ENCODE measurements at places on chromosomes 1 and 21.

- DNase-seq: peak; percentile 17
Measured at GRCh38 chr1:6727535-6727934, 25.9 kb upstream of the DNAJC11 start.

GRCh38 chr1:87338566-87338965 lies 9.9 kb downstream of the LMO4 start:
- no peak for DNase-seq

DNA sequence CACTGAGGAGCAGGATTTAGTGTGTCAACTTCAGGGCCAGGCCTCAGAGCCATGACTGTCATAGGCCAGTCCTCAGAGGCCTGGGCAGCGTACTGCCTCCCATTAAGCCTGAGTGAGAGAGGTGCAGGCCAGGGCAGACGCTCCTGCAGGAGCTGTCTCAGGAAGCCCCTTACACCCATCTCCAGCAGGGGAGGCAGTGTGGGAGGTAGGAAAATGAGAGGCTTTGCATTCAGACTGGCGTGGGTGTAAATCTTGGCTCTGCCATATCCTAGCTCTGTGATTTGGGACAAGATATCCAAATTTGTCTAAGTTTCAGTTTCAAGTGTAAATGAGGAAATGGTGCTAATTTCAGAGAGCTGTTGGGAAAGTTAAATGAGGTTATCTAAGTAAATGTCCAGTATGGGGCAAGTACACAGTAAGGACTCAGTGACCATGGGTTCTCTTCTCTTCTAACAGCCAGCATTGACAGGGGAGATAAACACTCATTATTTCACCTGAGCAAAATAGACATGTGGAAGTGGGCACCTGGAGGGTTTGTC lies 184.1 kb downstream of the ZSCAN20 start:
- no peak for DNase-seq

GRCh38 chr1:223654083-223654482 lies 11.4 kb downstream of the CAPN8 start:
- DNase-seq: no peak

GRCh38 chr1:196856053-196856452 lies 31.8 kb upstream of the CFHR4 start:
- no peak for DNase-seq

GRCh38 chr1:17404034-17404684 lies 32.2 kb downstream of the PADI6 start:
- DNase-seq: no peak

DNA sequence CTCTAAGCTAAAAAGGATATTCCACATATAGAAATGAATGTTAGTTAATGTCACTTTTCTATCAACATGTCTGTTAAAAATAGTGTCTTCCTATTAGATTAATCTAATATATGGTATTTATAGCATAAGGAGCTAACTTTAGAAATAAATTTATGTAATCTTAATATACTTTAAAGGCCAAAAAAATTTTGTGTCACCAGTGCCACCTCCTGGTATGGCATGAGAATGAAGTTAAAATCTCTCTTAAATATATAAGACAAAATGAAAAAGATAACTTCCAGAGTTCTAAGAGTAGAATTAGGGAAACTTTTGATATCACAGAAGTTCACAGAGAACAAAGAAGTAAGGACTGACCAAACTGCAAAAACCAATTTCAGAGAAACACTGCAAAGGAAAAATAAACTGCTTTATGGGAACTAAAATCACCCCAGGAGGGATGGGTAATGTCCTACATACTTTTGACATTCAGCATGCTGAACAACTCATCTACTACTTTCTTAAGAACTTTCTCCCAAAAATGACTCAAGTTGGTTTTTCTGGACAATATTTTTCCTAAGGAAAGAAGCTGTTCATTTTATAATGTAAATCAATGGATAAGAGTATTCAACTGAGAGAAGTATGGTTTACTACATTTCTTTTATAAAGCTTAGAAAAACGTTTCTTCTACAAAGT lies 82.8 kb downstream of the TRIM33 start:
- no peak for DNase-seq

GRCh38 chr1:2287649-2288048 lies 59.5 kb downstream of the SKI start:
- no peak for DNase-seq

DNA sequence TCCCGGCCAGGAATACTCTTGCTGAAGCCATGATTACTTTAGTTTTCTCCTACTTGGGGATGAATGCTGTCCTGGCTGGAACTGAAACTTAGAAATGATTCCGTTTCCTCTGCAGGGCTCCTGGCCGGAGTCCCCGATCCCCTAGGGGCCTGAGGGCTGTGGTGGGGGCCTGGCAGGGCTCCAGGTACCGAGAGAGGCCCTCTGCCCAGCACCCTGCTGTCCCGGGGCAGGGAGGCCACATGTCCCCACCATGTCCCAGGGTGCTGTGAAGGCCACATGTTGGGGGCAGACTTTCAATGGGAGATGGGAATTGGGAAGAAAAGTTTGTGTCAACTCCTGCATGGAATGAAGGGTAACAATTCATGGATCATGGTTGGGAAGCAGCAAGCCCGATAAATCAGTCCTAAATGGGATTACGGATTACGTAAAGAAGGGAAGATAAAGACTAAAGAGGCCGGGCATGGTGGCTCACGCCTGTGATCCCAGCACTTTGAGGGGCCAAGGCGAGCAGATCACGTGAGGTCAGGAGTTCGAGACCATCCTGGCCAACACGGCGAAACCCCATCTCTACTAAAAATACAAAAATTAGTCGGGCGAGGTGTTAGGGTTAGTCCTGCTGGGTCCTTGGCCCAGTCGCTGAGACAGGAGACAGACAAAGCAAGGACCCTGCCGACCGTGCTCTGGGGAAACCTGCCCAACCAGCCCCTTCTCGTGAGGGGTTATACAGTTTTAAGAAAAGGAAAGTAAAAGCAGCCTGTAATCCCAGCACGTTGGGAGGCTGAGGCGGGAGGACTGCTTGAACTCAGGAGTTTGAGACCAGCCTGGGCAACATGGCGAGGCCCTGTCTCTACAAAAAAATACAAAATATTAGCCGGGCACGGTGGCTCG lies 37.6 kb downstream of the MORN1 start:
- DNase-seq: no peak

DNA sequence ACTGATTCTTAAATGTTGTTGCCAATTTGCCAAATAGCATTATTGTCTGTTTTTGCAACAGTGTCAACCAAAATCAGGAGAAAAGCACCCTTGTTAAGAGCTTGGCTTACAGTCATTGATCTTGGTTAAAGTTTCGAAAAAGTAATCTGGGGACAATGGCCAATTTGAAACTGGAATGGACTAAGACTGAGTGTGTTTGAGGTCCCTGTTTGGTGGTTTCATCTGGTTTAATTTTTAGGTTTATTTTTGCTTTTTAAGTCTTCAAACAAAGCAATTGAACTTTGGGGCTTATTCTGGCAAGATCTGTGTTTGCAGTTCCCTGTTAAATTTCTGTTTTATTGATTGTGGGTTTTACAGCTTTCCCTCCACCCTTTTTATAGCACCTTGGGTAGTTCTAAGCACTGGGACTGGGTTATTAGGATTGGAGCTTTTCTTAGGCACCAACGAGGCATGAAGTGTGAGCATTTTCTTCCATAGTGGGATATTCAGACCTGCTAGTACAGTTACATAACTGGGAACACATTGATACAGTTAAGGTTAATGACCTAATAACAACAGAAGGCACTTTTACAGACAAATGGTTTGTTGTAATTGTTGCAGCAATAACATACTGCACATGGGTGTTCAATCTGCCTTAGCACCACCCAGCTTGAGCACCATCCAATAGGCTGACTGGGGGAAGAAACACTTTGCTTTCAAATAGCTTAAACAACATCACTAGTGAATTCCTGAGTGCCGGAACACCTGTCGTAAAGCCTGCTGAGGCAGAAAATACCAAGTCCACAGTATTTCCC lies 40.6 kb upstream of the MAP10 start:
- no peak for DNase-seq

- DNase-seq: peak; percentile 62
Measured at GRCh38 chr1:155093911-155094621, 15.4 kb downstream of the EFNA3 start.

DNA sequence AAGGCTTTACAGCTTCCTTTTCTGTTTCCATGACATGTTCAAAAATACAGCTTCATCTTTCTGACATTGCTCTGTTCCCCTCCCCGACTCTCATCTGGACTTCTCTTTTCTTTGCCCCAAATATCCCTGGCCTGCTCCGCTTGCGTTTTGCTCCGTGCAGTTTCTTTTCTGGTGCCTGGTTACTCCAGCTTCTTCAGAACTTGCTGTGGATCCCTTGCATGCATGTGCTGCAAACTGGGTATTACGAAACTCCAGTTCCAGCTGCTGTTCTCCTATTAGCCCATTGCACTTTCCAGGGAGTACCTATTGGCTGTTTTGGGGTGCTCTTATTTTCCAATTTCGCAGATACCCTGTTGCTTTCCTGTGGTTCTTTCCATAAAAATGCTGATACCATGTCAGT lies 9.9 kb upstream of the NDC1 start:
- no peak for DNase-seq

DNA sequence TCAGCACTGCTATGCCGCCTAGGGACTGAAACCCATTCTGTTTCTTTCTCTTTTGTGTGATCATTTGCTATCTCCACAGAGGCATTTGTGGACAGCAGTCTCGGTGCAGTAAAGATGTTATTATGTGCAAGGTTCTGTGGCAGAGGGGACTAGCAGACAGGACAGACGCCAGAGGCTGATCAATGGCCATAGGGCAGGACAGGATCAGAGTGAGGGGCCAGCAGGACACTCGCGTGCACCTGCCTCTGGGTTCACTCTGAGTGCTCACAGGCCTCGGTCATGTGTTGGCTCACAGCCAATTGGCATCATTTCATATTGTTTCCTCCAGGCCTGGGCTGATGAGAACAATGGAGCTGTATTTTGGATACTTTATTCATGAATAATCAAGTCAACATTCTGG lies 212.6 kb downstream of the TGFB2 start:
- DNase-seq: no peak

- DNase-seq: no peak
Measured at GRCh38 chr1:95927061-95927460, 693.1 kb downstream of the RWDD3 start.

DNA sequence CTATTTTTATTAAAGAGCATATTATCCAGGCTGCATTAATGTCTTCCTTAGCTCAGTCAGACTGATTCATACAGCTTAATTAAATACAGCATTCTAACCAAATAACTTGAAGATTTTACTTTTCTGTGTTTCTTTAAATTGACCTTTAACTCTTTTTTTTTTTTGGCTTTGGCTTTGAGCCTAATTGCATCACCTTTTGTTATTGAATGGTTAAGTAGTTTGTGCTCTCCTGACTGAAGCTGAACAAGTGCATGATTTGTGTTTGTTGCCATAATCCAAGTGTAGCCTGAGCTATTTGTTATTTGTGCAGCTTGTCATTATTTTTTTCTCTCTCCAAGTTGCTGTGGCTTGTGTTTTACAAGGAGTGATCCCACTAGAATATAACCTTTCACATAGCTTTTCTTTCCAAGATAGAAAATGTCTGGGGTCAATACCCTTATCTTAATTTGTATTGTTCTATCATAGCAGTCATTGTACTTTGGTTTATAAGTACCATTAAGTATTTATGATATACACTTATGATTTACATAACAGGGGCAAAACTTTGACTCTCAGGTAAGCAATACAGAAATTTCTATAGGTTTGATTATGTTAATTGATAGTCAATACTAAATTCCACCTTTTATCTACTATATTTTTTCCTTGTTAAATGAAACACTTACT lies 31.6 kb downstream of the CDC14A start:
- DNase-seq: no peak

DNA sequence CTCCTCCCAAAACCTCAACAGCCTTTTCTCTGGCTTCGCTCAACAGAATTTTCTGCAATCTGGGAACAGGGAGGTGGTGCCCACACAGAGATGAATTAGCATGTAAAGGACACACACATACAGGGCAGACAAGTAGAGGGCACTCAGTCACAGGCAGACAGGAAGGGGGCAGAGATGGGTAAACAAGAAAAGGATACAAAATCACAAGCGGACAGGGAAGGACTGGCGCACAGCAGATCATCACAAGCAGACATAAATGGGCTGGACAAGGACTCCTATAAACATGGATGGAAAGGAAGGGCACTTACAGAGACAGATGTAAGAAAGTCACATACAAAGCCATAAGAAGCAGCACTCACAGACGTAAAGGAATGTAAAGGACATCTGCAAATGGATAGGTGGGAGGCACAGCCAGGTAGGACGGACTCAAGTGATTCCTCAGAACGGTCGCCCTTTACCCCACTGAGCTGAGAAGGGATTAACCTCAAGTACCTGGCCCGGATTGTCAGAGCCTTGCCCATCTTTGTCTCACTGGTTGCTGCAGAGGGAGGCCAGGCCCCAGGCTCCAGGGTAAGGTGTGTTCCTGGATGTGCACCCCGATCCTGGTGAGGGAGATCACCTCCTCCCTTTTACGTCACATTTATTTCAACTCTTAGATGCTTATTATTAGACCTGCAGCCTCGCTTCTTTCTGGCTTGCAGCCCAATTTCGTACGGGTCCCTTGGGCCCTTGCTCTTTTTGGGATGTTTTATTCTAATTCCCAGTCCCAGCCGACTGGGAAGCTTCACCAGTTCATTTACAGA lies 836 bp upstream of the PRCC start:
- no peak for DNase-seq
